Ascending aorta (tissue), 2 donors: ENCODE measurements at places on chromosomes 13 and 19. TPM values are rescaled to one million over a fixed set of nuclear protein-coding genes. Genes with fewer than 3 reads are reported as not detected.
A peak's percentile ranks its signal among the peaks of the same experiment; 100 is the strongest.

Gene TSEN34
- 54.9 TPM for total RNA-seq

Gene ZNF66
- total RNA-seq = 0.32 TPM

Gene URAD
- total RNA-seq = not detected

Gene BRCA2
- 0.64 TPM for total RNA-seq

Gene LYPD3
- not detected for total RNA-seq

Gene ZNF626
- total RNA-seq = 2.8 TPM

GRCh38 chr19:32881766-32882165, 12.2 kb upstream of the SLC7A9 start:
- H3K27ac ChIP-seq = no peak overlapping the region
- H3K4me1 ChIP-seq = no peaks in the 10 kb centered on the region
- H3K4me3 ChIP-seq = no peak overlapping the region
- no peaks in the 10 kb centered on the region for H3K27me3 ChIP-seq
- DNase-seq = no peak
- H3K36me3 ChIP-seq = peaks cover 5% of the 10 kb centered on the region

GRCh38 chr13:30341815-30342570, 34.6 kb upstream of the KATNAL1 start:
- H3K4me3 ChIP-seq = no peak overlapping the region
- peaks cover 20% of the 10 kb centered on the region for H3K4me1 ChIP-seq
- peak overlapping the region; percentile 83 for H3K27ac ChIP-seq
- H3K36me3 ChIP-seq = no peaks in the 10 kb centered on the region

DNA sequence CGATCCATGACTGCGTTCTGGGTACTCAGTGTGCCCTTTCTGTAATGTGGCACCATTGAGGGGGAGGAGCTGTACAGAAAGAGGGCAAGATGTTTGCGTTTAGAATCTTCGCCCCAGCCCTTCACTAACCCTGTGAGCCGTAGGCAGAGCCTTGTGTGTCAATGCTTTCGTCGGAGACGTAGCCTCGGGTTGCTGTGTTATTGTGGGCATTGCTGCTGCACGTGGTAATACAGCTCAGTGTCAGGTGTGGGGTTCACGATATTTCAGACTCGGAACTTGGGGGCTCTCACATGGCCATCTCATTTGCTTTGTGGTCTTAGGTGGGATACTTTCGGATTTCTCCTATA, 6.1 kb downstream of the RPS9 start:
- H3K27ac ChIP-seq = peak overlapping the region; percentile 64
- H3K36me3 ChIP-seq = peaks cover 59% of the 10 kb centered on the region
- H3K27me3 ChIP-seq = no peaks in the 10 kb centered on the region
- peaks cover 31% of the 10 kb centered on the region for H3K4me1 ChIP-seq

DNA sequence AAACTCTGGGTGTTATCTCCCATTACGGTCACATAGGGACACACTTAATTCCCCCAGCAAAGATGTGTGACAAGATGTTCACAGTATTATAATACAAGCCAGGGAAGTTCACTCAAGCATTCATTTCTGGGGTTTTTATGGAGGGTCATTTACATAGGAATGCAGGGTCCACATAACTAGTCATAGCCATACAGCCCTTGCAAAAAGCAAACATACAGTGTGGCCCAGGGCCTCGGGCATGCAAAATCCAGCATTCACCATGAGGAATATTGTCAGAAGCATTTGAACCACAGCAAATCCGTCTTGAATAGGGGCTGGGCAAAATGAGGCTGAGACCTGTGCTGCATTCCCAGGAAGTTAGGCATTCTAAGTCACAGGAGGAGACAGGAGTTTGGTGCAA, 13.0 kb upstream of the ZNF460 start:
- peaks cover 27% of the 10 kb centered on the region for H3K36me3 ChIP-seq
- H3K27ac ChIP-seq = no peak overlapping the region
- no peak for DNase-seq
- no peaks in the 10 kb centered on the region for H3K4me1 ChIP-seq
- H3K4me3 ChIP-seq = no peak overlapping the region

DNA sequence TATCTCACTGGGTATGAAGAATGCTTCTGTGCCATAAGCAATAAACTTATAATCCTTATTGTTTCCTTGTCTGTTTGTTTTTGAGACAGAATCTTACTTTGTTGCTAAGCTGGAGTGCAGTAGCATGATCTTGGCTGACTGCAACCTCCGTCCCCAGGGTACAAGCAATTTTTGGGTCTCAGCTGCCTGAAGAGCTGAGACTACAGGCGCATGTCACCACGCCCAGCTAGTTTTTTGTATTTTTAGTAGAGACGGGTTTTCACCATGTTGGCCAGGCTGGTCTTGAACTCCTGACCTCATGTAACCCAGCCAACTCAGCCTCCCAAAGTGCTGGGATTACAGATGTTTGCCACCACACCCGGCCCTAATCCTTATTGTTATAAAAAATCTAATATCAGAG, 112.5 kb downstream of the MYO16 start:
- no peaks in the 10 kb centered on the region for H3K27me3 ChIP-seq
- no peaks in the 10 kb centered on the region for H3K36me3 ChIP-seq
- H3K4me1 ChIP-seq = no peaks in the 10 kb centered on the region
- H3K27ac ChIP-seq = no peak overlapping the region

GRCh38 chr19:54482889-54483288, 9.8 kb upstream of the CDC42EP5 start:
- no peaks in the 10 kb centered on the region for H3K27me3 ChIP-seq
- H3K27ac ChIP-seq = no peak overlapping the region
- no peaks in the 10 kb centered on the region for H3K4me1 ChIP-seq
- no peak overlapping the region for H3K4me3 ChIP-seq
- no peaks in the 10 kb centered on the region for H3K36me3 ChIP-seq

GRCh38 chr19:4877753-4878490, 10.5 kb upstream of the PLIN3 start:
- H3K27me3 ChIP-seq = no peaks in the 10 kb centered on the region
- H3K4me1 ChIP-seq = peaks cover 3% of the 10 kb centered on the region
- peak overlapping the region; percentile 71 for H3K27ac ChIP-seq
- H3K4me3 ChIP-seq = no peak overlapping the region

GRCh38 chr13:107824635-107825034, 390.7 kb downstream of the LIG4 start:
- DNase-seq = no peak
- no peaks in the 10 kb centered on the region for H3K27me3 ChIP-seq
- no peak overlapping the region for H3K27ac ChIP-seq
- no peak overlapping the region for H3K4me3 ChIP-seq
- no peaks in the 10 kb centered on the region for H3K36me3 ChIP-seq
- no peaks in the 10 kb centered on the region for H3K4me1 ChIP-seq

DNA sequence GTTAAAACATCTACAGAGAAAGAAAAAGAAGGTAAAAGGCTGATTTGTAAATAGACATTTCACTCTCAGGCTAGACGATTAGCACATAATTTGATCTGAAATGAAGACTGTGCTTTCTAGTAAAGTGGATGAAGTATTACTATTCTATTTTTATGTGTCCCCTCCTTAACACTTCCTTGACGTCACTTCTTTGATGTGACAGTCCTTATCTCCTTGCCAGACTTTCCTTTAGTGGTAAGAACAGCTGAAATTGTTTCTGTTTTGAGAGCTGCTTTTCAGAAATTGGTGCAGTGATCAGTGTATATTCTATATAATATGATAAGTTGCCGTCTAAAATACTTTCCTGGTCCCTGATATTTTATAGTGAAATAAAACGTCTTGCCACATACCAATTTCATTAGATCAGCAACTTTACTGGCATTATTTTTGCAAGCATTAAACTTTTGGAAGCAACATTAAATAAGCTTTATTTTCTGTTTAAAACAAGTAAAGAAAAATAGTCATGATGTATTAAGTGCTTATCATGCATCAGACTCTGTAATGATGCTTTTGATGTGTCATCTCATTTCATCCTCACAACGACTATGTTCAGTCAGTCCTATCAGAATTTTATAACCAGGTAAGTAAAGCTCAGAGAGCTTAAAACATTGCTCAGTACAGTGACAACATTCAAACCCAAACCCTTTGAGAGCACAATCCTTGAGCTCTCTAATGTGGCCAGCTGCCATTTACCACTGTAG, 210.3 kb upstream of the PCDH9 start:
- DNase-seq = no peak
- H3K36me3 ChIP-seq = no peaks in the 10 kb centered on the region
- H3K4me3 ChIP-seq = no peak overlapping the region
- H3K27ac ChIP-seq = no peak overlapping the region

GRCh38 chr13:42660333-42660965, 86.5 kb downstream of the TNFSF11 start:
- no peak for DNase-seq
- no peak overlapping the region for H3K4me3 ChIP-seq

DNA sequence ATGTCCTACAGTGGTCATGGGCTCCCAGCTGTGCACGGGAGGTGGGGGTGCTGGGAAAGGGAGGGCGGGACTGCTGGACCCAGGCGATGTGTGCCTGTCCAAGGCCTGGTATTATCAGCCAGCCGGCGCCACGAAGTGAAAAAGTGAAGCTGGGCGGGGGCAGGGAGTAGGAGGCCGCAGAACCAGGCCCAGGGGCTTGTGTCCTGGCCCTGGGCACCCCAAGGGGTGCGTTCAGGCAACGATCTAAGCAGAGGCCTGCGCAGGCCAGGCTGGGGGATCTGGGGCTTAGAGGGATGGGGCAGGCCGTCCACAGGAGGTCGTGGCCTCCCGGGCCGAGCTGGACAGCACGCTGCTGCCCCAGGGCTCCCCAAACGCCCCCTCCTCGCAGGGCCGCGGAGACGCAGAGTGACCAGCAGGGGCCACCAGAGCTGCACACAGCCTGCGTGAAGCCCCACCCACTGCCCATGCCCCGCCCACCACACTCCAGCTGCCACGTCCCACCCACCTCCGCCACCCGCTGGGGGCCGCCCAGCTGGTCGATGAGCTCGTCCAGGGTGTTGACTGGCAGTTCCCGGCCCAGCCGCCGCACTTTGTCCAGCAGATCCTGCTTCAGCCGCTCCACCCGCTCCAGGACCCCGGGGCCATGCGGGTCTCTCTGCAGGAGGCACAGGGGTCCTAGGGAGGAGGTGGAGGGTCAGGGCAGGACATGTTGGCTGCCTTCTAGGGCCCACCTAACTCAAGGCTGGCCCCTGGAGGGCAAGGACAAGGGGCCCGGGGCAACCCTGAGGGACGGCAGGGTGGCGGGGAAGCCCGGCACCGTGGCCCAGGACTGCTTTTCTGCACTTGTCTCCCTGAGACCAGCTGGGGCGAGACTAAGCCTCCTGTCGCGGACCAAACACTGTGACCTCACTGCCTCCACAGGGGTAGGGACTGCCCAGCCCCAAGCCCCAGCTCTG, 9.5 kb downstream of the GPX4 start:
- no peaks in the 10 kb centered on the region for H3K27me3 ChIP-seq
- no peak overlapping the region for H3K4me3 ChIP-seq
- peak; percentile 81 for DNase-seq
- H3K27ac ChIP-seq = peak overlapping the region; percentile 95
- peaks cover 6% of the 10 kb centered on the region for H3K4me1 ChIP-seq

- DNase-seq = no peak
- H3K27ac ChIP-seq = no peak overlapping the region
- H3K4me3 ChIP-seq = no peak overlapping the region
Observed at GRCh38 chr19:4268816-4269430, 10.1 kb upstream of the SHD start.

- H3K27ac ChIP-seq = no peak overlapping the region
- H3K36me3 ChIP-seq = peaks cover 95% of the 10 kb centered on the region
- H3K4me1 ChIP-seq = peaks cover 6% of the 10 kb centered on the region
- no peak for DNase-seq
Observed at GRCh38 chr13:110183910-110184309, 123.0 kb downstream of the COL4A1 start.

DNA sequence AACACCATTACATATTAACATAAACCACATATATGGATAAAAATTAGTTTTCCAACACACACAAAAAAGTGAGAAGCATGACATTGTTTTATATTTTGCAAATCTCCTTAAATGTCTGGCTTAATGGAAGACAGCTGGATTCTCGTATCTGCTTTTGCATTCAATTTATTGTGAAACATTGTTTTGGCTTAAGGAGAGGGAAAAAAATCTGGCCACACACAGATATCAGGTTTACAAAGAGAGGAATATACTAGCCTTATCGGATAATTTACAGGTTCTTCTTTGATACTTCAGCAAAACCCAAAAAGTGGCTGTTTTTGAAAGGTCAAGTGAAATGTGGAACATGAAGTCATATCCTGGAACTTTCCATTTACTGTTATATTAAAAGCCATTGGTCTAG, 523.5 kb upstream of the ARGLU1 start:
- H3K4me1 ChIP-seq = no peaks in the 10 kb centered on the region
- H3K4me3 ChIP-seq = no peak overlapping the region
- DNase-seq = no peak
- H3K36me3 ChIP-seq = no peaks in the 10 kb centered on the region
- no peak overlapping the region for H3K27ac ChIP-seq
- H3K27me3 ChIP-seq = no peaks in the 10 kb centered on the region

- no peak for DNase-seq
- no peak overlapping the region for H3K27ac ChIP-seq
- no peaks in the 10 kb centered on the region for H3K27me3 ChIP-seq
- no peak overlapping the region for H3K4me3 ChIP-seq
- no peaks in the 10 kb centered on the region for H3K4me1 ChIP-seq
Observed at GRCh38 chr13:99471221-99472121, 29.8 kb upstream of the TM9SF2 start.

GRCh38 chr19:51127032-51127431, 2.3 kb downstream of the SIGLEC9 start:
- H3K4me3 ChIP-seq = no peak overlapping the region
- H3K4me1 ChIP-seq = no peaks in the 10 kb centered on the region
- H3K27ac ChIP-seq = peak overlapping the region; percentile 27
- H3K36me3 ChIP-seq = no peaks in the 10 kb centered on the region
- no peaks in the 10 kb centered on the region for H3K27me3 ChIP-seq
- DNase-seq = no peak

GRCh38 chr19:45100846-45101252, 7.9 kb downstream of the PPP1R37 start:
- no peak for DNase-seq
- H3K36me3 ChIP-seq = no peaks in the 10 kb centered on the region
- H3K4me1 ChIP-seq = no peaks in the 10 kb centered on the region
- H3K4me3 ChIP-seq = no peak overlapping the region

DNA sequence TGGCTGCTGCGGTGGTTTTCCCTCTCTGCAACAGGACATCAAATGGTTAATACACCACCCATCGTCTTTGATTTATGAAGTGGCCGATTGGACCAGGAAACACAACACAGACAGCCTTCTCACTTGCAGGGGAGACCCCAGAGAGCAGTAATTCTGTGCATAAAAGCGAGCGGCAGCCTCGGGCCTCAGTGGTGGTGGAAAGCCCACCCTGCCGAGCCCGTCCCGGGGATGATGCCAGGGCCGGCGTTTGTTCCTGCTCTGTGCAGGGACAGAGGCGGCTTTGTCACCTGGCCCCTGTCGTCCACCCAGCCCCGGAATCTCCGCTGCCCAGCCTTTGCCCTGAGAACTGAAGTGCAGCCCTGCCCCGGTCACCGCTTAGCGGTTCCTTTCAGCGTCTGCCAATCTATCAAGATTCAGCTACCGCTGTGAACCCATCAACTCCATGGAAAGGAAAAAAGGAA, 184.4 kb downstream of the TSHZ3 start:
- H3K4me3 ChIP-seq = no peak overlapping the region
- H3K4me1 ChIP-seq = no peaks in the 10 kb centered on the region
- H3K27ac ChIP-seq = no peak overlapping the region
- no peak for DNase-seq
- H3K36me3 ChIP-seq = no peaks in the 10 kb centered on the region
